ENCODE measurements at places on chromosomes 3 and 15.

DNA sequence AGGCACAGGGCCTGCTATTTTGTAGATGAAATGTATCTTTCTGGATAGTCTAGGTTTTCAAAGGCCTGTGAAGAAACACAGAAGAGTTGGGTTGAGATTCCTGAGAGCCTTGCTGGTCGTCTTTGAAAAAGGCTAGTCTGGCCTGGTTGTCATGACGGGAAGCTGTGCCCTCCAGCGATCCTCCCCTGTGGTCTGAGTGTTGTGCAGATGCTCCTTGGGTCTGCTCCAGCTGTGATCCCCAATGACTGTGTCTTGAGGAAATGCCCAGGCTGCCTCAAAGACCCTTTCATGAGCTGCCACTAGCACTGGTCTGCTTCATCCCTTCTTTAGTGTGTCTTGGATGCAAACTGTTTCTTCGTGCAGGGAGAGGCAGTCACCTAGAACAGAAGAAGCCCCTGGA is 111.0 kb upstream of the SYNPR start:
- no peak for DNase-seq
- H3K4me1 ChIP-seq = no peaks in the 10 kb centered on the region
- no peak overlapping the region for H3K27ac ChIP-seq
- peaks cover 3% of the 10 kb centered on the region for H3K36me3 ChIP-seq
- H3K27me3 ChIP-seq = no peaks in the 10 kb centered on the region
- no peak overlapping the region for H3K4me3 ChIP-seq

DNA sequence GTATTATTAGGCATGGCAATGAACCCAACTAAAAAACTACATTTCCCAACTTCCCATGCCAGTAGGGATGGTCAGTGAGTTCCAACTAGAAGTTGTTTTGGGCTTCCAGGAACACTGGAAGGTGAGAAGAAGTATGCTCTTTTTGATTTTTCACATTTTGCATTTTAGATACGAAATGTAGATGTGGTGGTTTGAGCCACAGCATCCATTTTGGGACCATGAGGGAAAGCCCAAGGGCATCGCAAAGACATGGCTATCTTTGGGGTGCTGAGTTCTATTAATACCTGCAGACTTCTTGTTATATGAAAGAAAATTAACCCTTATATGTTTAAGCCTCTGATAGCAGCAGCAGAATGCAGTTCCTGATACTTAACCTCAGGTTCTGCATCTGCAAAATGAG is 62.9 kb downstream of the PTPRG start:
- H3K4me1 ChIP-seq = no peaks in the 10 kb centered on the region
- H3K27me3 ChIP-seq = no peaks in the 10 kb centered on the region
- no peaks in the 10 kb centered on the region for H3K36me3 ChIP-seq
- H3K4me3 ChIP-seq = no peak overlapping the region
- H3K27ac ChIP-seq = no peak overlapping the region

GRCh38 chr3:194617827-194618226 is 15.4 kb downstream of the TMEM44 start:
- no peak for DNase-seq
- H3K27me3 ChIP-seq = no peaks in the 10 kb centered on the region
- H3K4me1 ChIP-seq = no peaks in the 10 kb centered on the region
- no peak overlapping the region for H3K4me3 ChIP-seq
- peaks cover 4% of the 10 kb centered on the region for H3K36me3 ChIP-seq

GRCh38 chr3:51622868-51623267 is 48.2 kb upstream of the TEX264 start:
- H3K4me1 ChIP-seq = peaks cover 32% of the 10 kb centered on the region
- no peaks in the 10 kb centered on the region for H3K27me3 ChIP-seq
- peaks cover 10% of the 10 kb centered on the region for H3K36me3 ChIP-seq
- no peak for DNase-seq
- H3K27ac ChIP-seq = peak overlapping the region; percentile 32

GRCh38 chr3:16262174-16262573 is 2.6 kb downstream of the DPH3 start:
- H3K4me3 ChIP-seq = no peak overlapping the region
- no peaks in the 10 kb centered on the region for H3K27me3 ChIP-seq
- peaks cover 20% of the 10 kb centered on the region for H3K4me1 ChIP-seq
- DNase-seq = no peak

GRCh38 chr3:13018561-13019242 is 54.5 kb downstream of the IQSEC1 start:
- H3K27me3 ChIP-seq = no peaks in the 10 kb centered on the region
- H3K36me3 ChIP-seq = peaks cover 9% of the 10 kb centered on the region
- peak overlapping the region; percentile 60 for H3K27ac ChIP-seq
- H3K4me1 ChIP-seq = peaks cover 30% of the 10 kb centered on the region

- peaks cover 19% of the 10 kb centered on the region for H3K36me3 ChIP-seq
- no peaks in the 10 kb centered on the region for H3K27me3 ChIP-seq
- peaks cover 42% of the 10 kb centered on the region for H3K4me1 ChIP-seq
- H3K27ac ChIP-seq = peak overlapping the region; percentile 81
- DNase-seq = no peak
Measured at GRCh38 chr15:90038632-90039095, 37.5 kb downstream of the ZNF710 start.
